Activated CD4-positive, alpha-beta memory T cell treated with anti-CD3 and anti-CD28 coated beads, Interleukin-2, amount 10 ng/mL, durations not matched to agents 7 days and 5 days (primary cell): ENCODE measurements at places on chromosomes 16 and 17. TPM values are rescaled to one million over a fixed set of nuclear protein-coding genes. Genes with fewer than 3 reads are reported as not detected.

PRSS53 gene
- 4.9 TPM for total RNA-seq

GRCh38 chr17:72204742-72205141, 83.9 kb downstream of the SOX9 start:
- DNase-seq: no peak

DNA sequence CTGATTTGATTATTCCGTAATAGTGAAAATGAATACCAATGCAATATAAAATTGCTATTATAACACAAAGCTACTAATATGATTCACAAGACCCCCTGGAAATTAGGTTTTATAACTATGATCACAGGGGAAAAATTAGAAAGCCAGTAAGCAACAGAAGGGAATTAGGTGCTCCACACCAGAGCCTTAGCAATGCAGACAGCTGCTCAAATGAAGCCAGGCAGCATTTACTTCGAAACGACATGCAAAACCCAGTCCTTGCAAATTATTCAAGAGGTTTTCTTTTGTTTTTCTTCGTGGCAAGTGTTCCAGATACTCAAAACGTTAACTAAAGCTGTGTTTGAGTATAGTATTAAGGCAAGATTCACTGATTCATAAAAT, 47.9 kb downstream of the TOX3 start:
- DNase-seq: no peak

DNA sequence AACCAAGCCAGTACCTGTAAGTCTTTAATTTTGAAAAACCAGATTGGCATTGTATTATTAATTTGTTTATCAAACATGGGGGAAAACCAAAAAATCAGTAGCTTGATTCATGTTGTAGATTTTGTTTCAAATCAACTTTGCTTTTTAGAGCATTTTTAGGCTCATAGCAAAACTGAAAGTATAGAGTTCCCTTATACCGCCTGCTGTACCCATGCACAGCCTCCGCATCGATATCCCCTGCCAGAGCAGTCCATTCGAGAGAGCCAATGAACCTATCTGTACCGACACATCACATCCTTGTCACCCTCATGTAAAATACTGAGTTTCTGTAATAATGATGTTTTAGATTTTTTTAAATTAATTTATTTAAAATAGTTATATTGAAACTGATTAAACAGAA, 16.2 kb upstream of the MRC2 start:
- DNase-seq: peak; percentile 31
